ENCODE measurements at places on chromosomes 5 and 9. TPM values are rescaled to one million over a fixed set of nuclear protein-coding genes. Genes with fewer than 3 reads are reported as not detected.

Gene CA9
- total RNA-seq, result not detected

Gene IL13
- 0.20 TPM for total RNA-seq

Gene PPP2R2B
- total RNA-seq, result 6.9 TPM

Gene TMOD1
- 0.86 TPM for total RNA-seq

Gene EGFLAM
- total RNA-seq, result not detected

Gene PCDHB7
- total RNA-seq, result not detected

Gene ECSCR
- total RNA-seq, result not detected

Gene FTMT
- total RNA-seq, result not detected

Gene SLC6A7
- not detected for total RNA-seq

Gene RAI14
- total RNA-seq, result 2.0 TPM

Gene RLN2
- 1.3 TPM for total RNA-seq

Gene LRRC26
- total RNA-seq, result not detected

Gene FGF18
- total RNA-seq, result 0.50 TPM

Gene SPATA31D1
- total RNA-seq, result not detected

Gene LCN9
- not detected for total RNA-seq

Gene MLANA
- total RNA-seq, result not detected

Gene SNCAIP
- not detected for total RNA-seq

Gene F2RL2
- not detected for total RNA-seq

Gene PCDHGA3
- 0.22 TPM for total RNA-seq

Gene ANKRD31
- total RNA-seq, result 0.47 TPM

Gene SMIM33
- 0.13 TPM for total RNA-seq

Gene IPO11
- total RNA-seq, result 18.3 TPM

Gene HRCT1
- total RNA-seq, result not detected

Gene CWC27
- 17.4 TPM for total RNA-seq

Gene IFNA14
- not detected for total RNA-seq

Gene C8G
- 2.7 TPM for total RNA-seq

Gene BAAT
- not detected for total RNA-seq

Gene PCDHGA10
- 0.18 TPM for total RNA-seq

Gene MEF2C
- total RNA-seq, result 11.9 TPM

Gene PTGDS
- total RNA-seq, result 166 TPM

Gene IRGM
- 2.7 TPM for total RNA-seq

Gene PTPRD
- total RNA-seq, result not detected

Gene PHYHD1
- not detected for total RNA-seq

Gene PCDHB9
- 1.0 TPM for total RNA-seq

Gene PCDHB3
- not detected for total RNA-seq
